ENCODE measurements at places on chromosomes 2 and 18. TPM values are rescaled to one million over a fixed set of nuclear protein-coding genes. Genes with fewer than 3 reads are reported as not detected.
A peak's percentile ranks its signal among the peaks of the same experiment; 100 is the strongest.

GRCh38 chr2:9770308-9771100 lies 72.8 kb upstream of the TAF1B start:
- no peak for DNase-seq
- H3K4me1 ChIP-seq = peaks cover 43% of the 10 kb centered on the region
- peak overlapping the region; percentile 65 for H3K27ac ChIP-seq
- no peak overlapping the region for H3K4me3 ChIP-seq

- peaks cover 10% of the 10 kb centered on the region for H3K4me1 ChIP-seq
- H3K4me3 ChIP-seq = peak overlapping the region; percentile 69
- H3K27me3 ChIP-seq = no peaks in the 10 kb centered on the region
- DNase-seq = peak; percentile 15
- H3K36me3 ChIP-seq = no peaks in the 10 kb centered on the region
Measured at GRCh38 chr2:88170472-88170892, 336 bp downstream of the THNSL2 start.

GRCh38 chr2:77086478-77086877 lies 435.7 kb downstream of the LRRTM4 start:
- no peaks in the 10 kb centered on the region for H3K36me3 ChIP-seq
- no peaks in the 10 kb centered on the region for H3K27me3 ChIP-seq
- H3K4me1 ChIP-seq = no peaks in the 10 kb centered on the region
- H3K27ac ChIP-seq = no peak overlapping the region
- no peak for DNase-seq
- no peak overlapping the region for H3K4me3 ChIP-seq

DNA sequence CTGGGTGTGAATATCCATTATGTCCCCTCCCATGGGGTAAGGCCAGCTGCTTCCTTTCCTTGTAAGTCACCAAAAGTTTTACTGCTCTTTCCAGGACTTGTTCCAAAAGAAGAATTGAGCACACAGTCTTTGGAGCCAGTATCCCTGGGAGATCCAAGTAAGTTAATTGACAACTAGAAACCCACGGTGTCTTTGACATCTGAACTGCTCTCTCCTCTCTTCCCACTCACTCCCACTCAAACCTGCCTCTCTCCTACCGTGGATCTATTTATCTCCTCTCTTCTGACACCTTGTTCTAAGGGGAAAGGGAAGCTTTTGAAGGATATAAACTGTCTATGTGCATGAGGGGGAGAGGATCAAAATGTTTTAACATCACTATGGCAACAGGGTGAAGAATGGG lies 86.7 kb downstream of the VIT start:
- no peaks in the 10 kb centered on the region for H3K36me3 ChIP-seq
- no peak overlapping the region for H3K27ac ChIP-seq
- no peak for DNase-seq
- no peaks in the 10 kb centered on the region for H3K27me3 ChIP-seq
- no peak overlapping the region for H3K4me3 ChIP-seq
- H3K4me1 ChIP-seq = peaks cover 23% of the 10 kb centered on the region

- peaks cover 40% of the 10 kb centered on the region for H3K27me3 ChIP-seq
- no peak overlapping the region for H3K27ac ChIP-seq
- H3K4me3 ChIP-seq = no peak overlapping the region
- no peaks in the 10 kb centered on the region for H3K36me3 ChIP-seq
Measured at GRCh38 chr18:37578886-37579513, 13.4 kb upstream of the CELF4 start.

DNA sequence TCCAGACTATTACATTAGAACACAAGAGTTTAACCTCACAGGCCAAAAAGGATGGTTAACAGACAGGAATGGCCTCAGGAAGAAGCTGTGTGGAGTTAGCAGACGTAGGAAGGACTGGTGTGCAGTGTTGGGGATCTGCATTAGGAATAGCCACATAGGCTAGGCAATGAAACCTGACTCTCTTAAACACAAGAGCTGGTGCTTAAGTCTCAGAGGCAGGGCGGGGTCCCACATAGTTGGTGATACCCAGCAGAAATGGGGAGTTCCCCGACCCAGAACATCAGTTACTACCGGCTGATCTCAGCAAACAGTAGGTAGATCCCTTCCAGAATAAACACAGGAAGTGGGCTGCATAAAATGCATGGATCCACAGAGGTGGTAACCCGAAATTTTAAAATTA lies 64.1 kb downstream of the CCDC93 start:
- no peak overlapping the region for H3K27ac ChIP-seq
- H3K4me3 ChIP-seq = no peak overlapping the region
- no peaks in the 10 kb centered on the region for H3K4me1 ChIP-seq
- peaks cover 98% of the 10 kb centered on the region for H3K36me3 ChIP-seq
- DNase-seq = no peak
- H3K27me3 ChIP-seq = no peaks in the 10 kb centered on the region

- H3K4me3 ChIP-seq = no peak overlapping the region
- H3K27me3 ChIP-seq = peaks cover 23% of the 10 kb centered on the region
- DNase-seq = no peak
- H3K4me1 ChIP-seq = no peaks in the 10 kb centered on the region
- H3K36me3 ChIP-seq = no peaks in the 10 kb centered on the region
Measured at GRCh38 chr2:118372886-118373830, 284.9 kb downstream of the INSIG2 start.

DNA sequence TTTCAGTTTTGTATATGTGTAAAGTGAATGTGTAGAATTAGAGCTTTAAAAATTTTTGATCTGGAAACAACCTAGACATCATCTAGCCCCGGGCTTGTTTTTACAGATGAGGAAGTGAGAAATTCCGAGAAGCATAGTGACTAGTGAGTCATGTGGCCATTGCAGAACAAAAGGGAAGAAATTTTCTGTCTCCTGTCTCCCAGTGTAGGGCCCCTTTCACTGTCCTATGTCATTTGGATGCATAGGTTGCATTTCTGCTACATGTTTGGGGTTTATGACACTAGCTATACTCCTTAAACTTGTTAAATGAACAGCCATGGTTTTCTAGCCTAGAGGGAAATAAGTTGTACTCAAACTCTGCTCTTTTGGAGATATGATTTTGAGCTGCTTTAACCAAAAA lies 84.6 kb downstream of the PLCL1 start:
- H3K36me3 ChIP-seq = no peaks in the 10 kb centered on the region
- no peak overlapping the region for H3K4me3 ChIP-seq
- H3K27me3 ChIP-seq = no peaks in the 10 kb centered on the region
- DNase-seq = no peak
- peak overlapping the region; percentile 57 for H3K27ac ChIP-seq

- H3K36me3 ChIP-seq = no peaks in the 10 kb centered on the region
- H3K4me3 ChIP-seq = no peak overlapping the region
- H3K27ac ChIP-seq = no peak overlapping the region
- no peaks in the 10 kb centered on the region for H3K27me3 ChIP-seq
- no peak for DNase-seq
Measured at GRCh38 chr2:96899413-96899741, 29.5 kb upstream of the SEMA4C start.

GRCh38 chr2:47422560-47422959 lies 19.6 kb downstream of the MSH2 start:
- no peaks in the 10 kb centered on the region for H3K27me3 ChIP-seq
- H3K4me3 ChIP-seq = no peak overlapping the region
- H3K36me3 ChIP-seq = no peaks in the 10 kb centered on the region
- no peak for DNase-seq

DNA sequence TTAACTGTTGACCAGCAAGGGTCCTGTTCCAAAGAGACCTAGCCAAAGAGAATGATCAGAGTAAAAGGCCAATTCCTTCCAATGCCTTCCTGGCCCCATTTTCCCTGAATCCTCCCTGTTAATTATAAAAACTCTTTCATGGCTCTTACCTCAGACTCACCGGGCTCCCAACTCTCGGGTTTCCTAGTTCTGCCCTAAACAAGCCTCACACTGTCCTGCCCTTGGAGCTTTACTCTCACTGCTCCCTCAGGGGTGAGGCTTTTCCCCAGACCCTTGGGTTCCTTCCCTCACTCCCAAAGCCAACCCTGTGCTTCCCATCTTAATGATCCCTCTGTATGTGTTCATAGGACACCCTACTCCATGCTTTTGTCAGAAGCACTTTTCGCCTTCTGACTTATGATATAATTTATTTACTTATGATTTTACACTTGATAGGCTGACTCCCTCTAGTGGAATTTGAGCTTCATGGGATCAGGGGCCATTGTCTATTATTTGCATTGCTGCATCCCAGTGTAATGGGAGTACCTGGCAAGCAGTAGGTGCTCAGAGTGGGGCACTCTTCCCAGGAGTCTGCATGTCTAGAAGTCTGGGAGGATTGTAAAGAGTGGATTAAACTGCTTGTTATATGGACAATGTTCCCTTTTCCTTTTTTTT lies 29.9 kb upstream of the ZNG1B start:
- H3K4me1 ChIP-seq = no peaks in the 10 kb centered on the region
- H3K27ac ChIP-seq = no peak overlapping the region
- peaks cover 38% of the 10 kb centered on the region for H3K27me3 ChIP-seq
- no peaks in the 10 kb centered on the region for H3K36me3 ChIP-seq
- H3K4me3 ChIP-seq = no peak overlapping the region

DNA sequence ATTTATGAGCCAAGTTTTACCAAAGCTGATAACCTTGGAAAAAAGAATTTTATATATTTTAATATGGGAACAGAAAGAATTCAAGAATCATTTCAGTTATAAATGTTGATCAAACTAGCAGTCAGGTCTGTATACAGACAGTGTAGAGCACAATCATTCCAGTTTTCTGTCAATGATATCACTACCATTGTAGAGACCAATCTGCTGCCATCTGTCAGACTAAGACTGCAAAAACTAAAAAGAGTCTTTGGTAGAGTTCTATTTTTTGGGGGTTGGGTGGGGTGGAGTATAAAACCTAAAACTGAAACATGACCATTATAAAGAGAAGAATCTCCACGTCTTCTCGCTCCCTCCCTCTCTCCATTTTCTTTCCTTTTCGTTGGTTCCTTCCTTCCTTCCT lies 204.7 kb upstream of the UBE2E3 start:
- H3K27me3 ChIP-seq = no peaks in the 10 kb centered on the region
- no peaks in the 10 kb centered on the region for H3K4me1 ChIP-seq
- no peaks in the 10 kb centered on the region for H3K36me3 ChIP-seq
- no peak for DNase-seq

DNA sequence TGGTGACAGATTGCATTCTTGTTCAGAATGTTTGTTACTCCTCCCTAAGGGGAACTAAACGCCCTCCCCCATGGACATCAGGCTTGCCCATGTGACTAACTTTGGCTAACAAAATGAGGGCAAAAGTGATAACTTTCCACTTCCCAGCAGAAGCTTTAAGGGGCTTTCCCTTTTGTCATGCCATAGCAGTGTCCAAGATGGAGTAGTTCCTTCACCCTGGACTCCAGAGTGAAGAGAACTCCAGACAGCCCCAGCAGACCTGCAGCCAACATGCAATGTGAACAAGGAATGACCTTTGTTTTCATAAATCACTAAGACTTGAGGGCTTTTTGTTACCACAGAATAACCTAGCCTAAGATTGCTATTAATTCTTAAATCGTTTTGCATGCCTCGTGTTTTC lies 163.5 kb downstream of the ZEB2 start:
- no peaks in the 10 kb centered on the region for H3K36me3 ChIP-seq
- DNase-seq = no peak
- peaks cover 8% of the 10 kb centered on the region for H3K4me1 ChIP-seq
- no peaks in the 10 kb centered on the region for H3K27me3 ChIP-seq

GRCh38 chr2:156112323-156112722 lies 220.2 kb downstream of the NR4A2 start:
- no peak overlapping the region for H3K4me3 ChIP-seq
- no peaks in the 10 kb centered on the region for H3K27me3 ChIP-seq
- DNase-seq = no peak
- H3K36me3 ChIP-seq = no peaks in the 10 kb centered on the region
- no peaks in the 10 kb centered on the region for H3K4me1 ChIP-seq

DNA sequence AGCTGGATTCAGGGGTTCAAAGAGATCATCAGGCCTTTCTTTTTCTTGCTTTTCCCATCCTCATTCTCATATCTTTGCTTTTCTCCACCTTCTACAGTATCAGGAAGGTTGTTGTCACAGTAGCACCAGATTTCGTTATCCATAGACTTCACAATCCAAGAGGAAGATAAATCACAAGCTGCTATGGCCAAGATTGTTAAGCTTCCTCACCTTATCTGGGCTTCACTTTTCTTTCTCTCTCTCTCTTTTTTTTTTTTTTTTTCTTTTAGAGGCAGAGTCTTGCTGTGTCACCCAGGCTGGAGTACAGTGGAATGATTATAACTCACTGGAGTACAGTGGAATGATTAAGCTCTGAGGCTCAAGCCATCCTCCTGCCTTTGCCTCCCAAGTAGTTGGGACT lies 93.5 kb downstream of the TTC27 start:
- peak overlapping the region; percentile 75 for H3K27ac ChIP-seq
- H3K36me3 ChIP-seq = peaks cover 7% of the 10 kb centered on the region
- H3K27me3 ChIP-seq = no peaks in the 10 kb centered on the region
- DNase-seq = no peak
- H3K4me3 ChIP-seq = no peak overlapping the region

GRCh38 chr18:69626643-69627242 lies 226.1 kb downstream of the DOK6 start:
- no peaks in the 10 kb centered on the region for H3K36me3 ChIP-seq
- no peaks in the 10 kb centered on the region for H3K27me3 ChIP-seq
- H3K4me3 ChIP-seq = no peak overlapping the region
- no peak for DNase-seq
- no peak overlapping the region for H3K27ac ChIP-seq

DNA sequence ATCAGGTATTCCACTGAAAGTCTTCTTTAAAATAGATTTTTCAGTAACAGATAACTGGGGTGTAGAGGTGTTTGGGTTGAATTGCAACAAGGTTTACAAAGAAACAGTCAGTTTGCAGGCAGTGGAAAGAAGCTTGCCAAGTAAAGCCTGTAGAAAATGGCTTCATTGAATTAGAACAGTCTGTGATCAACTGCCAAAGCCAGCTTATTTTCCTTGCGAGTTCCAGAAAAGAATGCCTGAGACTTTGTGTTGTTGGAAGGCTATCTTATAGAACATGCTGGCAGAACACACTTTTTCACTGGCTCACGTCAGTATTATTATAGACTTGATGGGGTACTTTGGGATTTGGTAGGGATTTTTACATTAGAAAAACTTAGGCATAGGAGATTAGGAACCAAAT lies 601.0 kb downstream of the XIRP2 start:
- no peaks in the 10 kb centered on the region for H3K27me3 ChIP-seq
- no peak overlapping the region for H3K4me3 ChIP-seq
- H3K27ac ChIP-seq = no peak overlapping the region
- DNase-seq = no peak
- H3K4me1 ChIP-seq = no peaks in the 10 kb centered on the region

SOWAHC gene
- total RNA-seq = 2.0 TPM

ACSL3 gene
- total RNA-seq = 54.8 TPM

CCNYL1 gene
- total RNA-seq = 11.7 TPM

CD28 gene
- 5.3 TPM for total RNA-seq

CPO gene
- total RNA-seq = not detected

FOXD4L1 gene
- not detected for total RNA-seq

GCC2 gene
- total RNA-seq = 27.0 TPM

GALNT13 gene
- not detected for total RNA-seq

AQP4 gene
- total RNA-seq = 8.2 TPM

EML6 gene
- total RNA-seq = 0.52 TPM

CCL20 gene
- total RNA-seq = not detected

MYOM1 gene
- 733 TPM for total RNA-seq

EEF1B2 gene
- total RNA-seq = 303 TPM

All from heart right ventricle (tissue), 16 donors.